ENCODE measurements at places on chromosomes 11 and 22. TPM values are rescaled to one million over a fixed set of nuclear protein-coding genes. Genes with fewer than 3 reads are reported as not detected.

RFPL1 gene
- total RNA-seq, result not detected

HTR3A gene
- total RNA-seq, result not detected

MISFA gene
- not detected for total RNA-seq

PHF21B gene
- total RNA-seq, result not detected

ABTB2 gene
- 1.8 TPM for total RNA-seq

NFRKB gene
- total RNA-seq, result 22.7 TPM

TREH gene
- total RNA-seq, result not detected

LRRC74B gene
- total RNA-seq, result not detected

MS4A6E gene
- not detected for total RNA-seq

TRIM51 gene
- total RNA-seq, result not detected

AGBL2 gene
- total RNA-seq, result 0.86 TPM

ZFTA gene
- total RNA-seq, result 13.3 TPM

KRTAP5-2 gene
- total RNA-seq, result not detected

DEUP1 gene
- not detected for total RNA-seq

TMPRSS13 gene
- total RNA-seq, result not detected

C11orf97 gene
- not detected for total RNA-seq

ENTHD1 gene
- not detected for total RNA-seq

PHLDB1 gene
- total RNA-seq, result 56.5 TPM

PTPN5 gene
- total RNA-seq, result not detected

KRTAP5-9 gene
- total RNA-seq, result not detected

P2RY6 gene
- total RNA-seq, result not detected

All from myometrial cell (primary cell).